ENCODE measurements at places on chromosomes 12 and 14. TPM values are rescaled to one million over a fixed set of nuclear protein-coding genes. Genes with fewer than 3 reads are reported as not detected.
A peak's percentile ranks its signal among the peaks of the same experiment; 100 is the strongest.

DNA sequence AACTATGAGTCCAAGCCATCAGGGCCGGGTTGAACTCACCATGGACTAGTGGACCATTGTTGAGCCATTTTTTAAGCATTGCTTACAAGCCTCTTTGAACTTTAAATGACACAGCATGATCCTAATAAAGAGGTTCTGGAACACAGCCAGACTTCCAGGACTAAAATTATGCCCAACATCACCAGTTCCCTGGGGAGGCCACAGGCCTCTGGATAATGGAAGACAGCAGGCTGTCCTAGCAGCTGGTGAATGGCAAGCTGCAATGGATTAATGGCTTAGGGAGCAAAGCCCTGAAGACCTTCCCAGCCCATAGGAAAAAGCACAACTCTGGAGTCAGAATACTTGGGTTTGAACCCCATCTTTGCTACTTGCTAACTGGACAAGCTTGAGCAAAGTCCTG is 71.3 kb downstream of the FLRT2 start:
- no peak for DNase-seq

The FAIM2 gene
- not detected for total RNA-seq

GRCh38 chr12:4653257-4653656 is 4.3 kb downstream of the NDUFA9 start:
- no peak for DNase-seq

- DNase-seq = peak; percentile 46
Measured at GRCh38 chr14:101783260-101784016, 21.9 kb downstream of the PPP2R5C start.

GRCh38 chr14:90506748-90507147 is 109.9 kb downstream of the CALM1 start:
- DNase-seq = no peak

The ZBTB42 gene
- 9.5 TPM for total RNA-seq

DNA sequence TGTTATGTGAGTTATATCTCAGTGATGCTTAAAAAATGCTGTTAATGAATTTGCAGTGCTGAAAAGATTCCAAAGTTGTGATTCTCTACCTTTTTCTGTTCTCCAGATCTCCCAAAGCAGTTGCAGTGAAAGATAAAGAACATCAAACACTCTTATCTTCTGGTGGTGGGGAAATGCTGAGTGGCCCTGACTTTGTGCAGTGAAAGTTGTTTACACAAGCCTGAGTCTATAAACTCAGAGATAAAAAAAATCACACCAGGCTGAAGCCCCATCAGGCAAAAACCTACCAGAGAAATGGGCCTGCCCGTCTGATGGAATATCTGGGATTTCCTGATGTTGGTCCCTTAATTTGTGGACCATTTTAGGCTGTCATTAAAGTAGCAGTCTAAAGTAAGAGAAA is 46.1 kb downstream of the RASSF3 start:
- DNase-seq = no peak

DNA sequence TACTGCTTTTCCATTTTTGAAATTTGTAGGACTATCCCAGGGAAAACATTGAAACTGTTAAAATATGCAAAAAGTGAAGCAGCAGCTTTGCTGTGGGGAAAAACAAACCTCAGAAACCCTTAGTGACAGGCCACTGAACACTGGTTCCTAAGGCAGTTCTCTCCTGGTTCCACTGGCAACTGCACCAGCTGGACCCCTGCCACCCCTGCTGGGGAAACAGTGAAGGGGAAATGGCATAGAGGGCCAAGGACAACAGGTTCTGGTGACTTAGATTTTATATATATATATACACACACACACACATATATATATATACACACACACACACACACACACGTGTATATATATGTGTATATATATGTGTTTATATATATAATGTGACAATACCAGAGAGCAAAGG is 16.2 kb upstream of the KRT7 start:
- DNase-seq = no peak

GRCh38 chr12:124604264-124604680 is 36.9 kb upstream of the NCOR2 start:
- no peak for DNase-seq

GRCh38 chr12:58509116-58509885 is 411.0 kb downstream of the LRIG3 start:
- DNase-seq = no peak

The TRIM9 gene
- 0.73 TPM for total RNA-seq

DNA sequence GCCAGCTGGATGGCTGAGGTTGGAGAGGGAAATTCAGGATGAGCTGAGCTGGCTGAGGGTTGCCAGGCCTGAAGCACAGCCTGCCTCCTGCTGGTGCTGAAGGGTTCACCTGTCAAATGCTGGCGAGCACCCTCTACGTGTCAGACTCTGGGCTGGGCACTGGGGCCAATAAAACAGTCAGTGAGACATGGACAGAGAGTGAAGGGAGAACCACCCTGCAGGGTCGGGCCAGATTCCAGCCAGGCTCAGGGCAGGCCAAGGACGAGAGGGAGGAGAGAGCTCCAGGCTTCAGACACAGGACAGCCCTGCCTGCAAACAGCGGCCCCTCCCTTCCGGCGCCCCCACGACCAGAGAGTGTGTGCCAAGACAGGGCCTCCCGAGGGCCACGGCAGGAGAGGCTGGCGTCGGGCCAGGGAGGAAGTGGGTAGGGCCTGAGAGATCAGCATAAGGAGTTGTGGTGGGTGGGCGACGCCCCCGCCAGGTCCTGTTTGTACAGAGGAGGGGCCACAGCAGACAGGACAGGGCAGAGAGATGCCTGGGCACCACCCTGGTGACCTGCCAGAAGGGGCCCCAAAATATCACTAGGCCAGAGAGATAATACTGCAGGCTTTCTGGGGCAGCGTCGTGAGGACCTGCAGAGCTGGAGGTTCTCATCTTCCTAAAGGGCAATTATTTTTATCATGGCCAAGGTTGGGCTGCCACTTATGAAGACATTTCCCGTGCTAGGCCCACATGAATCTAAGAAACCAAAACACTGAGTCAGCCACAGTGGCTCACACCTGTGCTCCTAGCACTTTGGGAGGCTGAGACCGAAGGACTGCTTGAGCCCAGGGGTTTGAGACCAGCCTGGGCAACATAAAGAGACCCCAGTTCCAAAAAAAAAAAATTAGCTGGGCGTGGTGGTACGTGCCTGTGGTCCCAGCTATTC is 73.1 kb upstream of the GPR68 start:
- no peak for DNase-seq

The ESRRB gene
- 1.4 TPM for total RNA-seq

DNA sequence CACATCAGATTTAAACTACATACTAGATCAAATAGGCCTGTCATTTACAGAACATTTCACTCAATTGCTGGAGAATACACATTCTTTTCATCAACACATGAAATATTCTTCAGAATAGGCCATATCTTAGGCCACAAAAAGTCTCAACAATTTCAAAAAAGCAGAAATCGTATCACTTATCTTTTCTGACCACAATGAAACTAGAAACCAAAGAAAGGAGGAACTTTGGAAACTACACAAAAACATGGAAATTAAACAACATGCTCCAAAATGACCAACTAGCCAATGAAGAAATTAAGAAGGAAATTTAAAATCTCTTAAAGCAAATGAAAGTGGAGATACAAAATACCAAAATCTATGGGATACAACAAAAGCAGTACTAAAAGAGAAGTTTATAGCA is 35.1 kb downstream of the PARP11 start:
- DNase-seq = no peak

Data from H7 (cell line).